Activated T-cell treated with anti-CD3 and anti-CD28 coated beads, Interleukin-2, amount 50 U/mL, for 24 hours (primary cell): ENCODE measurements at places on chromosomes 2 and 18.
A peak's percentile ranks its signal among the peaks of the same experiment; 100 is the strongest.

GRCh38 chr18:33841221-33841967 is 263.4 kb downstream of the ASXL3 start:
- no peak for DNase-seq
- H3K4me1 ChIP-seq, result no peaks in the 10 kb centered on the region
- H3K36me3 ChIP-seq, result no peaks in the 10 kb centered on the region
- H3K27ac ChIP-seq, result no peak overlapping the region
- H3K4me3 ChIP-seq, result no peak overlapping the region

GRCh38 chr2:150136401-150136800 is 351.1 kb downstream of the RND3 start:
- H3K36me3 ChIP-seq, result no peaks in the 10 kb centered on the region
- no peaks in the 10 kb centered on the region for H3K4me1 ChIP-seq
- no peak for DNase-seq
- H3K4me3 ChIP-seq, result no peak overlapping the region
- no peaks in the 10 kb centered on the region for H3K27me3 ChIP-seq
- H3K27ac ChIP-seq, result no peak overlapping the region

DNA sequence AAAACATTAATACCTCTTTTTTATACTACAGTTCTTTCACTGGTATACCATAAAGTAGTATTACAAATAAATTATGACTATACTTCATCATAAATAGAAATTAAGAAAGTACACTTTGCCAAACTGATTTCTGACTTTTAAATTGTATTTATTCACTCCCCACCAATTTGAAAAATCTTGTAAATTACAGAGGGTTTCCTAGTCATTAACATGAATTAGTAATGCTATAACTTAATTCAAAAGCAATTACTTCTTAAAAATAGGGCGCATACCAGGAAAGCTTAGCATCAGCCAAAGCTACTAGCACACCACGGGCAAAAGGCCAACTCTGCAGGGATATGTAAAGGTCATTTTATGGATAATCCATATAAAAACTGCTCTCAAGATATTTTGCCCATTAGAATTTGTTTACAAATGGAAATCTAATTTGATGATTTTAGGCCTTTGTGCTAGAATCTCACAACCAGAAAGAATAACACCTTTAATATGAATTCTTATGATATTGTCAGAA is 142.3 kb downstream of the PIGN start:
- no peak for DNase-seq
- H3K27me3 ChIP-seq, result no peaks in the 10 kb centered on the region
- H3K4me3 ChIP-seq, result no peak overlapping the region
- H3K36me3 ChIP-seq, result peaks cover 35% of the 10 kb centered on the region

GRCh38 chr2:95275601-95276243 is 1.5 kb downstream of the PROM2 start:
- H3K4me3 ChIP-seq, result no peak overlapping the region
- H3K36me3 ChIP-seq, result no peaks in the 10 kb centered on the region
- no peak for DNase-seq
- H3K27me3 ChIP-seq, result no peaks in the 10 kb centered on the region
- H3K4me1 ChIP-seq, result no peaks in the 10 kb centered on the region
- no peak overlapping the region for H3K27ac ChIP-seq

GRCh38 chr18:48356151-48356745 is 52.9 kb downstream of the ZBTB7C start:
- peaks cover 10% of the 10 kb centered on the region for H3K27me3 ChIP-seq
- no peaks in the 10 kb centered on the region for H3K36me3 ChIP-seq
- no peaks in the 10 kb centered on the region for H3K4me1 ChIP-seq
- H3K4me3 ChIP-seq, result no peak overlapping the region
- no peak overlapping the region for H3K27ac ChIP-seq
- DNase-seq, result no peak

DNA sequence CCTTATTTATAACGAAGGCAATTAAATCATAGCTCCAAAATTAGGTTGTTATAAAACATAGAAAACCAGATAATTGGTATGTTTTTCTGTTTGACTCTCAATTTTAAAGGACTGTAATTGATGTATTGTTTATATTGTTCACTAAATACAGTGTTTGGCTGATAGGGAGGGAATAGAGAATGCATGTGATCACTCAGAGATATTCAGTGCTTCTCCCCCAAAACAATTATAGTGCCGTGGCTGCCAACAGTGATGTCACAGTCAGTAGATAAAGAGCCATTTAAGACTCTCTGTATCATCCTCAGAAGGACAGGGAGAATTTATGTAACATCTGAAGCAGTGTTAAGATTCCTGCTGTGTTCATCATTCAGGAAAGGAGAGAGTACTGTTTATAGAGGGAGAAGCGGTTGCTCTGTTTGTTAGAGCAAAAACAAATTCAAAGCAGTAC is 69.6 kb downstream of the PHLPP1 start:
- H3K4me3 ChIP-seq, result peak overlapping the region; percentile 43
- no peaks in the 10 kb centered on the region for H3K36me3 ChIP-seq
- H3K27me3 ChIP-seq, result peaks cover 7% of the 10 kb centered on the region
- H3K4me1 ChIP-seq, result peaks cover 69% of the 10 kb centered on the region
- H3K27ac ChIP-seq, result peak overlapping the region; percentile 76

GRCh38 chr18:13379062-13379865 is 160.7 kb downstream of the LDLRAD4 start:
- H3K27me3 ChIP-seq, result no peaks in the 10 kb centered on the region
- DNase-seq, result peak; percentile 24
- peaks cover 95% of the 10 kb centered on the region for H3K4me1 ChIP-seq
- peak overlapping the region; percentile 98 for H3K27ac ChIP-seq
- peak overlapping the region; percentile 75 for H3K4me3 ChIP-seq

DNA sequence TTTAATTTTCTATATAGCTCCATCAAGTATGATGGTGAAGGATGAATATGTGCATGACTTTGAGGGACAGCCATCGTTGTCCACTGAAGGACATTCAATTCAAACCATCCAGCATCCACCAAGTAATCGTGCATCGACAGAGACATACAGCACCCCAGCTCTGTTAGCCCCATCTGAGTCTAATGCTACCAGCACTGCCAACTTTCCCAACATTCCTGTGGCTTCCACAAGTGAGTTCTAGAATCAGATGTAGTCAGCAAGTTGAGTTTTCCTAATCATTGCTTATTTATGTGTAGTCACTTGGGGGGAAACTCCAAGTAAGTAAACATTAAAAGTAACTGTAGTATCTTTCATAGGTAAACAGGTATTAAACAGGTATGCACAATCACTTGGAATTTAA is 24.8 kb downstream of the SMAD4 start:
- no peak overlapping the region for H3K4me3 ChIP-seq
- DNase-seq, result no peak
- peaks cover 36% of the 10 kb centered on the region for H3K4me1 ChIP-seq

- H3K4me1 ChIP-seq, result no peaks in the 10 kb centered on the region
- H3K4me3 ChIP-seq, result no peak overlapping the region
- DNase-seq, result no peak
- H3K27ac ChIP-seq, result no peak overlapping the region
- H3K36me3 ChIP-seq, result no peaks in the 10 kb centered on the region
Observed at GRCh38 chr18:32920796-32921787, 148.3 kb upstream of the KLHL14 start.

DNA sequence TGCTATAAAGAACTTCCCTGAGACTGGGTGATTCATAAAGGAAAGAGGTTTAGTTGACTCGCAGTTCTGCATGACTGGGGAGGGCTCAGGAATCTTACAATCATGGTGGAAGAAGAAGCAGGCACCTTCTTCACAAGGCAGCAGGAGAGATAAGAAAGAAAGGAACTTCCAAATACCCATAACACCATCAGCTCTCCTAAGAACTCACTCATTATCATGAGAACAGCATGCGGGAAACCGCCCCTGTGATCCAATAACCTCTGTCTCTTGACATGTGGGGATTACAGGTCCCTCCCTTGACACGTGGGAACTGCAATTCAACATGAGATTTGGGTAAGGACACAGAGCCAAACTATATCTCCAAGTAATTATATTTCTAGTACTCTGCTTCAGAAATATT is 163.8 kb upstream of the CDH20 start:
- no peaks in the 10 kb centered on the region for H3K27me3 ChIP-seq
- H3K4me1 ChIP-seq, result no peaks in the 10 kb centered on the region
- no peak overlapping the region for H3K4me3 ChIP-seq
- no peak for DNase-seq
- no peaks in the 10 kb centered on the region for H3K36me3 ChIP-seq

GRCh38 chr2:37648331-37649011 is 23.0 kb downstream of the CDC42EP3 start:
- peak overlapping the region; percentile 94 for H3K27ac ChIP-seq
- no peak for DNase-seq
- H3K4me3 ChIP-seq, result peak overlapping the region; percentile 40
- H3K27me3 ChIP-seq, result no peaks in the 10 kb centered on the region

- H3K4me3 ChIP-seq, result no peak overlapping the region
- H3K27ac ChIP-seq, result peak overlapping the region; percentile 76
- peaks cover 4% of the 10 kb centered on the region for H3K4me1 ChIP-seq
- no peak for DNase-seq
Observed at GRCh38 chr2:219286436-219287115, 7.4 kb downstream of the DNAJB2 start.

- H3K4me1 ChIP-seq, result no peaks in the 10 kb centered on the region
- no peaks in the 10 kb centered on the region for H3K27me3 ChIP-seq
- H3K27ac ChIP-seq, result no peak overlapping the region
- no peaks in the 10 kb centered on the region for H3K36me3 ChIP-seq
Observed at GRCh38 chr2:65326276-65326675, 98.6 kb downstream of the ACTR2 start.

DNA sequence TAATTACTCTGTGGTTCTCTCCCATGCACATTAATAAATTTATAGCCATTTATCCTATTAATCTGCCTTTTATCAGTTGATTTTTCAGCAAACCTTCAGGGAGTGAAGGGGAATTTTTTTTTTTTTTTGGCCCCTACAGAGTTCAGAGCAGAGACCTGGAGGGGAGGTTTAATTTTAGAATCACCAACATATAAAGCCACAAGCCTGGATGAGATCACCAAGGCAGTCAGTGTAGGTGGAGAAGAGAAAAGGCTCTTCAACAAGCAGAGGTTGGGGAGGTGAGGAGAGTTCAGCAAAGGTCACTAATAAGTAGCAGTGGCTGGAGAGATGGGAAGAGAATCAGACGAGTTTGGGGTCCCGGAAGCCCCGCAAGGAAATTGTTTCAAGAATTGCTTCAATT is 48.4 kb upstream of the SPTBN1 start:
- no peak overlapping the region for H3K27ac ChIP-seq
- H3K4me3 ChIP-seq, result no peak overlapping the region
- H3K4me1 ChIP-seq, result peaks cover 7% of the 10 kb centered on the region
- no peak for DNase-seq
- peaks cover 19% of the 10 kb centered on the region for H3K27me3 ChIP-seq

- DNase-seq, result no peak
- no peak overlapping the region for H3K4me3 ChIP-seq
- no peak overlapping the region for H3K27ac ChIP-seq
- no peaks in the 10 kb centered on the region for H3K4me1 ChIP-seq
- H3K36me3 ChIP-seq, result no peaks in the 10 kb centered on the region
Observed at GRCh38 chr18:56197241-56197859, 441.0 kb downstream of the TXNL1 start.

DNA sequence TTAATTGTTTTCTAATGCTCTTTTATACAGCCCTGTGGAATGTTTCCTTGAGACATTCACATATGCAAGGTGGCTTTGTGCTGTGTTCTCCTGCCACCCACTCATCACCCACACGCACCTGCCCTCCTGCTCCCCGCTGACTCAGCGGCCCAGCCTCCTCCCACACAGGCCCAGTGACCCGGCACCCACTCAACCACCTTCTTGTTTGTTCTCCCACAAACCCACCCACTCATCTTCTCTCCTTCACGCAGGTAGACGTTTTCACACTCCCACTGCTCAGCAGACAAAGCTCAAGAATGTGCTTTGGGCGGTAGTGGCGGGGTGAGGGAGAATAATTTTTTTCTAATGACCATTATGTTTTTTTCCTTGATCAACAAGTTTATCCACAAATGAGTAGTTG is 28.6 kb upstream of the NEMP2 start:
- peaks cover 30% of the 10 kb centered on the region for H3K4me1 ChIP-seq
- DNase-seq, result peak; percentile 47
- H3K4me3 ChIP-seq, result peak overlapping the region; percentile 16

GRCh38 chr2:177275743-177276055 is 11.2 kb upstream of the NFE2L2 start:
- H3K27ac ChIP-seq, result no peak overlapping the region
- H3K27me3 ChIP-seq, result no peaks in the 10 kb centered on the region
- peaks cover 19% of the 10 kb centered on the region for H3K4me1 ChIP-seq
- no peak for DNase-seq
- no peak overlapping the region for H3K4me3 ChIP-seq

GRCh38 chr2:227748079-227748478 is 2.4 kb downstream of the SCYGR8 start:
- DNase-seq, result no peak
- H3K27me3 ChIP-seq, result peaks cover 6% of the 10 kb centered on the region
- H3K4me3 ChIP-seq, result no peak overlapping the region

GRCh38 chr2:149562324-149562723 is 25.3 kb downstream of the MMADHC start:
- no peak overlapping the region for H3K4me3 ChIP-seq
- H3K36me3 ChIP-seq, result peaks cover 20% of the 10 kb centered on the region
- DNase-seq, result no peak
- no peaks in the 10 kb centered on the region for H3K27me3 ChIP-seq
- no peak overlapping the region for H3K27ac ChIP-seq

- H3K36me3 ChIP-seq, result no peaks in the 10 kb centered on the region
- no peak overlapping the region for H3K4me3 ChIP-seq
- no peaks in the 10 kb centered on the region for H3K27me3 ChIP-seq
Observed at GRCh38 chr18:37453752-37454151, 111.8 kb downstream of the CELF4 start.

DNA sequence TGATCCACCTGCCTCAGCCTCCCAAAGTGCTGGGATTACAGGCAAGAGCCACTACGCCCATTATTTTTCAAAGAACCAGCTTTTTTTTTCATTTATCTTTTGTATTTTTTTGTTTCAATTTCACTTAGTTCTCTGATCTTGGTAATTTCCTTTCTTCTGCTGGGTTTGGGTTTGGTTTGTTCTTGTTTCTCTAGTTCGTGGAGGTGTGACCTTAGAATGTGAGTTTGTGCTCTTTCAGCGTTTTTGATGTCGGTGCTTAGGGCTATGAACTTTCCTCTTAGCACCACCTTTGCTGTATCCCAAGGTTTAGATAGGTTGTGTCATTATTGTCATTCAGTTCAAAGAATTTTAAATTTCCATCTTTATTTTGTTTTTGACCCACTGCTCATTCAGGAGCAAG is 86.7 kb upstream of the MSTN start:
- H3K4me1 ChIP-seq, result no peaks in the 10 kb centered on the region
- H3K27me3 ChIP-seq, result no peaks in the 10 kb centered on the region
- no peaks in the 10 kb centered on the region for H3K36me3 ChIP-seq
- H3K4me3 ChIP-seq, result no peak overlapping the region

- no peaks in the 10 kb centered on the region for H3K36me3 ChIP-seq
- H3K27me3 ChIP-seq, result no peaks in the 10 kb centered on the region
- no peak overlapping the region for H3K4me3 ChIP-seq
- DNase-seq, result no peak
- no peak overlapping the region for H3K27ac ChIP-seq
Observed at GRCh38 chr18:34061226-34061625, 163.5 kb downstream of the NOL4 start.

- H3K27ac ChIP-seq, result no peak overlapping the region
- no peaks in the 10 kb centered on the region for H3K36me3 ChIP-seq
- H3K27me3 ChIP-seq, result no peaks in the 10 kb centered on the region
- H3K4me1 ChIP-seq, result no peaks in the 10 kb centered on the region
- no peak for DNase-seq
Observed at GRCh38 chr2:141207036-141207385, 923.8 kb downstream of the LRP1B start.

GRCh38 chr2:173996766-173997165 is 31.6 kb upstream of the SP3 start:
- no peak overlapping the region for H3K4me3 ChIP-seq
- no peak overlapping the region for H3K27ac ChIP-seq
- H3K27me3 ChIP-seq, result no peaks in the 10 kb centered on the region
- peaks cover 1% of the 10 kb centered on the region for H3K4me1 ChIP-seq
- no peak for DNase-seq
